ENCODE measurements at places on chromosomes 1 and 21.

GRCh38 chr21:45404730-45405270, at the start of gene COL18A1:
Gene COL18A1, plus strand, starts transcription at chr21:45405165. Its CDS starts 66 bp downstream, at chr21:45405231.
- DNase-seq, result no peak

GRCh38 chr1:94591823-94592570, 50.4 kb upstream of the F3 start:
- no peak for DNase-seq

- DNase-seq, result no peak
These were observed 17.7 kb downstream of the DDAH1 start for GRCh38 chr1:85447006-85447943.

DNA sequence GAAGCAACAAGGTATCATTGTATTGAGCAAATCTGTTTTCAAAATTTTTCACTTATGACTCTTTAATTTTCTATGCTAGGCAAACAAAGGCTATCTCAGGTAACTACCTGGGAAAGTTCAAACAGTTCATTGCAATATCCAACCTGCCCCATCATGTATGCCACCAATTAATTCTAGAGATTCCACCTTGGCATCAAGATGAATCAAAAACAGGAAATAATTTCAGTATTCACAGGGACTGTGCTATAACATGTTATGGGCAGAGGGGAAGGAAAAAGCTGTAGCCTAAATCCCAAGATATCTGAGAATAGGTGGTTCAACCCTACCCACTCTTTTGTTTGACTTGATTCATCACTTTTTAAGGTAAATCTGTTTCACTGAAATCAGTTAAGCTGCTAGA, 67.5 kb upstream of the SH3GLB1 start:
- DNase-seq, result no peak

DNA sequence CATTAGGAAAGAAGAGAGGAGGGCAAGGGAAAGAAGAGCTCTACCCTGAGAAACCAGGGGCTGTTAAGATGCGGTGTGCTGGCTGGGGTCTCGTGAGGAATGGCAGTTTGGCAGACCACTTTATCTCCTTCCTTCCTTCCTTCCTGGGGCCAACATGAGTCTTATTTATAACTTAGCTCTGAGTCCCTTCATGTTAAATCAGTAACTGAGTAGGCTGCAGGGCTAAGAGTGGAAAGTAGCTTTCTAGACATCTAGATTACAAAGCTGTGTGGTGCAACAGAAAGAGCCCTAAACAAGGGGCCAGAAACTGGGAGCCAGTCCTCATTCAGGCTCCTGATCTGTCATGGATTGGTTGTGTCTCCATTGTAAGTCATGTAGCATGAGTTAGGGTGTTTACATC, 135.4 kb upstream of the DUSP10 start:
- DNase-seq, result no peak

DNA sequence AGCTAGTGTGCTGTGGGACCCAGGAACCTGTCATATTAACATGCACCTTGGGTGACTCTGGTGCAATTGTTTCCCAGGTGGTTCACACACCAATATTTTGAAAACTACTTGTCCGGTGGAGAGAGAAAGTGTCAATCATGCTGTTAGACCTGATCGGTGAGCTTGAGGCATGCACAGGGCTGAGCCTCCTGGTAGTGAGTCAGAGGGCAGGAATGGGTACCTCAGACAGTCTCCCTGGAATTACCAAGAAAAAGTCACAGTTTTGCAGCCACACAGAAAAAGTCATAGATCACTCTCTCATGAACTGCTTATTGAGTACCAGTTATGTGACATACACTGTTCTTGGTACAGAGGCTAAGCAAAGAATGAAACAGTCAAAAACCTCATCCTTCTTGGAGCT, 140.1 kb upstream of the NFIA start:
- no peak for DNase-seq

DNA sequence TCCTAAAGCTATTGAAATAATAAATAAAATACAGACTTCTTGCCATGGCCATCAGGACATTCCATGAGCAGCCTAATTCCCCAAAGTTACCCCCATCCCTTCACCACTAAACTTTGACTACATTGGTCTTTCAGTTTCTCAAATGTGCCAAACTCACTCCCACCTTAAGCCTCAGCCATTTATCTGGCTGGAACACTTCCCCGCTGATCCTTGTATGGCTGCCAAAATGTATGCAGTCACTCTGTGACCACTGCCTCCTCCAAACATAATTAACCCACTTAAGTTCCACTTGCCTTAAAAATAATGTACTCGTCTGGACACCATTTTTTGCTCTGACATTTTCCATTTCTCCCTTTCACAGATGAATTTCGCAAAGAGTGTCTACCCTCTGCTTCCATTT, 407.4 kb downstream of the NTNG1 start:
- no peak for DNase-seq

DNA sequence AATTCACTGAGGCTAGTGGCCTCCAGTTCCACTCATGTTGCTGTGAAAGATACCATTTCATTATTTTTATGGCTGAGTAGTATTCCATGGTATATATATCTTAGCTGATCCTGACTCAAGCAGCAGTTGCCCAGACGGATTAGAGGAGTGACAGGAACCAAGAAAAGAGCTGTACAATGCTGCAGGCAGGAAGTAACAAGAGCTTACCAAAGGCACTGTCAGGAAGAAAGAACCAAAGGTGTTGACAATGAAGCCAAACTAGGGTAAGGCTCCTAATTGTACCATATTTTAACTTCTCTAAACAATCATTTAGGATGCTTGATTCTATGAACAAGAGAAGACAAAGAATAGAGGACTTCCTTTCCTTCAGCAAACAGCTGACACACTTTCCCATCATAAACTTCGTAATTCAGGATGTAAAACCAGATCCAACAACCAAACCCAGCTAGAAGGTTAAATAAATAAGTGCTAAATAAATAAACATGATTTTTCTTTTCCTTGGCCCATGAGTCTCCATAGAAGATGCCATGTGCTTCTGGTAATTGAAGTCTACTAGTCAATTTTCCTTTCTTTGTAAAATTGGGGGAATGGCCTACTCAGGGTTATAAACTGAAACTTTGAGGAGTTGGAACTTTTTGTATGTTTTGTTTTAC, 248.2 kb upstream of the SGIP1 start:
- no peak for DNase-seq

GRCh38 chr1:58162952-58163550, 383.5 kb downstream of the OMA1 start:
- DNase-seq, result no peak

DNA sequence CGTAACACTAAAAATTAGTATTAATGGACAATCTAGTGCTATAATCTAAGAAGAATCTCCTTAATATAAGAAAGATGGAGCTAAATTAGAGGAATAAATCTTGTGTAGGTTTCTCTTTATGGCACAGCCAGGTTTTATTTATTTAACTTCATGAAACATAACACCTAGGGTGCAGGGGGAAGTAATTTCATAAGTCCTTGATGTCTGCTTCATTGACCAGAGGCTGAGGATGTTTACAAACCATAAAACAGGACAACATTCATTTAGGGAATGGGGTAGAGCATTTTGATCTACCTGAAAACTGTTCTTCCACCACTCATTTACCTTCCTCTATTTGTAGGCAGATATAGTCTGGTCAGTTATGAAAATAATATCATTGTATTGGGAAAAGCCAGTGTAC, 95.5 kb downstream of the NGF start:
- no peak for DNase-seq

DNA sequence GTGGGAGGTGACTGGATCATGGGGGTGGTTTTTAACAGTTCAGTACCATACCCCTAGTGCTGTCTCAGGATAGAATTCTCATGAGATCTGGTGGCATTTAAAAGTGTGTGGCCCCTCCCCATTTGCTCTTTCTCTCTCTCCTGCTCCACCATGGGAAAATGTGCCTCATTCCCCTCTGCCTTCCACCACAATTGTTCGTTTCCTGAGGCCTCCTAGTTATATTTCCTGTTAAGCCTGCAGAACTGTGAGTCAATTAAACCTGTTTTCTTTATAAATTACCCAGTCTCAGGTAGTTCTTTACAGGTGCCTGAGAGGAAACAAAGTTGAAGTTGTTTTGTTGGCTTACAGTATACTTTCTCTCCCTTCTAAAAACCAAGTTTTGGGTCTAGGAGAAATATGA, 23.1 kb upstream of the SLC22A15 start:
- DNase-seq, result no peak

DNA sequence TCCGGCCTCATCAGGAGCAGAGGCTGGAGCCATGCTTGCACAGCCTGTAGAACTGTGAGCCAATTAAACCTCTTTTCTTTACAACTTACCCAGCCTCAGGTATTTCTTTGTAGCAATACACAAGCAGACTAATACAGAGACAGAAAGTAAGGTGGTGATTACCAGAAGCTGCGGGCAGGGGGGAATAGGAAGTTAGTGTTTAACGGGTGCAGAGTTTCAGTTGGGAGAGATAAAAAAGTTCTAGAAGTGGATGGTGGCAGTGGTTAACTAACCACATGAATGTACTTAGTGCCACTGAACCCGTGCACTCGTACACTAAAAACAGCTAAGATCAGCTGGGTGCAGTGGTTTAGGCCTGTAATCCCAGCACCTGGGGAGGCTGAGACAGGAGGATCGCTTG, 80.4 kb upstream of the TARDBP start:
- DNase-seq, result no peak

- DNase-seq, result no peak
These were observed 140.8 kb downstream of the ASTN1 start for GRCh38 chr1:177023726-177024125.

- DNase-seq, result no peak
These were observed 523.6 kb upstream of the PLXNA2 start for GRCh38 chr1:208767816-208768215.

DNA sequence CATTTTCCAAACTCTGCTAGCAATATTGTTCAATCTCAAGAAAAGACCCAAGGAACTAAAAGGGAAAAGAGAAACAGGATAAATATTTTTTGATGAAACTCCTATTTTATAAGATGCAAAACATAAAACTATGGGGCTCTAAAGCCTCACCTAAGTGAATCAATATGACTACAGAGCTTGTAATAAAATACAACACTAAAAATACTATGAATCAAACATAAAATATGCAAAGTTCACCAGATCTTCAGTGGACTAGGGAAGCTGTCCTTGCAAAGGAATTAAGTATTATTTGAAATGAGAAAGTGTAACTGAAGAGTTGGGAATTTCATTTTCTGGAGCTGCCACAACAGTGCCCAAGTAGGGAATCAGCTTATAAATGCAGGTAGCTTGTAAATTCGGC, 124.5 kb downstream of the CRB1 start:
- no peak for DNase-seq

- DNase-seq, result no peak
These were observed 18.1 kb downstream of the EPHA10 start for GRCh38 chr1:37746806-37747205.

GRCh38 chr1:234528074-234528865, 49.3 kb upstream of the TARBP1 start:
- no peak for DNase-seq

DNA sequence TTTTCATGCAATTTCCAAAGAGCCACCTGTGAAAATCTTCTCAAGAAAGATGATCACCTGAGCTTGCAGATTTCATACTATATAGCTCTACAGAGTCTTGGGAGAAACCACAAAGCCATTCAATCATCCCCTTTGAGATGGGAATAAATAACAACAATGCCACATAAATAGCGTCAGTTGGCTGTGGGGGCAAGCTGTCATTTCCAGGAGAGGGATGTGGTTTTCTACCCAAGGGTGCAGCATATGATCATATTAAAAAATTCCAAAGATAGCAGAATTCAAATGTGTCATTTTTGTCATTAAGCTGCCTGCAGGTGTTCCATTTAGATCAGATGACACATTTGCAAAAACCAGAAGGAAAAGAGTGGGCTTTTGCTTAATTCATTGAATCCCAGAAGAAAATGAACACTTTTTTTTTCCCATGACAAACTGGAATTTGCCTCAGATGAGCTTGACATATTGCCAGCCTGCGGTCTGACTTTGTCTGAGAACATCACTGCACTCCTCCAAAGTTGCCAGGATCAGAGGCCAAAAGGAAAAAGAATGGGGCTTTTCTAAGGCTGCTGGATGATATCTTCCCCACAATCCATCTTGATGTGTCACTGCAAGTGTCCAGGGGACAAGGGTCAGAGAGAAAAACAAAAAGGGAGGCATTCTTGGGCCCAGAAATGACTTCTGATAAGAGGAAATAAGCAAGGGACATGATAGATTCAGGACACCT, 314.1 kb upstream of the USP25 start:
- no peak for DNase-seq

DNA sequence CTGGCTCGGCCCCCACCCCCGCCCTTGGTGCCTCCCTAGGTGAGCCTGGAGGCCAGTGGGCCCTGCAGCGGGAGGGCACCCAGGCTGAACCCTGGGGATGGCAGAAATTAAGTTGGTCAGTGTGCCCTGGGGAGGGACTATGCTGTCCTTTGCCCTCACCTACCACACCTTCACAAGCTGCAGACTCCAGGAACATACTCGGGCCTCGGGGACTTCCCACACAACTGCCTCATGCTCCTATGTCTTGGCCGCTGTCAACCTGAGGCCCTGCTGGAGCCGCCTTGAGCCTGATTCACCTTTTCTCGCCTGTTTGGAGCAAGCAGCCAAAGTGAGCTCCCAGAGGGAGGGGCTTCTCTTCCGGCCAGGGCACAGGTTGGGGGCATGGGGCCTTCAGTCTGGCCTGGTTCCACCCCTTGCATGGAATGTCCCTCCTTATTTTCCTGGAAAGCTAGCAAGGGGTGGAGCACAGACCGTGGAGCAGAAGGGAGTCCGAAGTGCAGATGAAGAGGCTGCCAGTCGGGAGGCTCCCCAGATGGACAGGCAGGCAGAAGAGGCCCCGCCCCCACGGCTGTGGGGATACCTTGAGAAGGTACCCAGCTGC, 24.7 kb downstream of the KNCN start:
- DNase-seq, result no peak

DNA sequence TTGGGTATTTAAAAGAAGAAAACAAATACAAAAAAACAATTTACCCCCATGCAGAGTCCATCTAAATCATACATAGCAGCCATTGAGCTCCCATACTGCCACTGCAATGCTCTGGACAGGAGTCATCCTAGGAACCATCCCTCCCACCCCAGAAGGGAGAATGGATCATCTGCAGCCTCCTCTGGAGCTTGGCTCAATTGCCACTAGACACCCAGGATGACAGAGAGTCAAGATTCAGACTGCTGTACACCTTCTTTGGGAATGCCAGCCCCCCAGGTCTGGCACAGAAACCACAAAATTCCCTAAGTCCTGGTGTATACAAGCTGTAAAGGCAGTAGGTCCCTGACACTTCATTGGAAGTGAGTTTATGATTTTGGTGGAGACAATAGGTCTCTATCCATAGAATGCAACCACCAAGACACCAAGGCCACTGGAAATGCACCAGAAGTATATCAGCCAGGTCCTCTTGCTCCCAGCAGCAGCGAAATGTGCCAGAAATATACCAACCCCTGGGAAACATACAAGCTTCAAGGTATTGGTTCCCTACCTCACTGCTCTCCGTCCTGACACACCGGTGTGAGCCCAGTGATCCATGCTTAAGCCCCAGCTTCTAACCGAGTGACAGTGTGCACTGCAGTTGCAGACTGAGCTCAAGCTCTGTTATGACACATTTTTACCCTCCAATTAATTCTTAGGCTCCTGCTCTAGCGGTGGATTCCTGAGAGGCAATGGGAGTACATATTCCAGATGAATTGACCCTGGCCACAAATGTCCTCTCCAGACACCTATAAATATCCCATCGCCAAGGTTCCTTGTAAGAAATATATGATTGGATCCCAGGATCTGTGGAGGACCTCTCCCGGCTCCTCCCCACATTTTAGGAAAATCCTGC, 4.4 kb downstream of the TAL1 start:
- DNase-seq, result no peak
